Foreskin keratinocyte (primary cell): ENCODE measurements at places on chromosomes 3 and 15.
A peak's percentile ranks its signal among the peaks of the same experiment; 100 is the strongest.

DNA sequence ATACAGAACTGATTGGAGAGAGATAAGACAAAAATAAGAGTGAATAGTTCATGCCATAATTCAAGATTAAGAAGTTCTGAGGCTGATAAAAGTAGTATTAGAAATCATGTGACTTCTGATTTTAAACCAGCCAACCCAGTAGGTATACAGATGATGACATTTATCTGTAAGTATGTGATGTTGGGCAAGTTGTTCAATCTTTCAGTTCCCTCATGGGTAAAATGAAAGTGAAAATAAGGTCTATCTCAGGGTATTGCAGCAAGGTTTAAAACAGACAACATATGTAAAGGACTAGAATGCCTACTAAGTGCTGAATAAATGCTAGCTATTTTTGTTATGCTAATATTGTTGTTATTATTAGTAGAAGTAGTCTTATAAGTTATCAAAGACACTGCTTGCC lies 1055.7 kb downstream of the NAALADL2 start:
- no peak for DNase-seq

- DNase-seq: no peak
Observed at GRCh38 chr3:44359146-44359751, 20.7 kb downstream of the TCAIM start.

- DNase-seq: no peak
Observed at GRCh38 chr3:46708401-46709156, 7.4 kb downstream of the TMIE start.

- DNase-seq: peak; percentile 79
Observed at GRCh38 chr3:192899540-192899982, 18.1 kb downstream of the MB21D2 start.

GRCh38 chr15:70171256-70171886 lies 73.7 kb upstream of the TLE3 start:
- DNase-seq: no peak

DNA sequence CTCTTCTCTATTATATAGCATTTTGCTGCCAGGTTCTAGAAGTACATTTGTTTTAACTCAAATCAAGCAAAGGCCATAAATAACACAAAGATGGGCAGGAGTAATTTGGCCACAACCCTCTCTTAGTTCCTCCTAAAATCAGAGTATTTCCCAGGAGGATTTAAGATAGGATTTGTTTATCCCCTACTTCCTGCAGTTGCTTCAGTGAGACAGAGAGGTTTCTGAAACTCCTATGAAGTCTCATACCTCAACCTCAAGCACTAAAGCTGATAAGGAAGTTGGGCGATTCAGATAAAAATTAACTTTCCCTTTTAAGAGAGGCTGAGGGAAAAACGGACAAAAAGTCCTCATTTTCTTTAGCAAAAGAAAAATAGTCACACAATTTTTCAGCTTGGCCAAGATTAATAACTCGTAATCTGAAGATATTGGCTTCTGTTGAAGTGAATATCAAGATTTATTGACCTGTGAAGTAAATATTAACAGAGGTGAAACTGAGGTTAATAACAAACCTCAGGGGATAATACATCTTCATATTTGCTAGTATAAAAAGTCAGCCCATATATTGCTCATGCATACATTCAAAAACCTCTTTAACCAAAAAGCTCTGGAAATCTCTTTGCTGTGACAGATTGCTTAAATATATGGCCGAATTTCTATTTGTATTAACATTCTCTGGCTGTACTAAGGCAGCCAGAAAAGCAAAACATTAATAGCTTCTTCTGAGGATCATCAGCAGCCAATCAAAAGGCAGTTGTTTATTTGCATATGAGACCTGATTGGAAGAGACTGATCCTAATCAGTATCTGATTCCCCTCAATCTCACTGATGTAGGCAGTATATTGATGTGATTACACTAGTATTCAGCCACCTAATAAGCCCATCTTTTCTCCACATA lies 90.6 kb upstream of the GADL1 start:
- DNase-seq: no peak

GRCh38 chr15:42723068-42723467 lies 13.9 kb downstream of the CDAN1 start:
- DNase-seq: no peak

DNA sequence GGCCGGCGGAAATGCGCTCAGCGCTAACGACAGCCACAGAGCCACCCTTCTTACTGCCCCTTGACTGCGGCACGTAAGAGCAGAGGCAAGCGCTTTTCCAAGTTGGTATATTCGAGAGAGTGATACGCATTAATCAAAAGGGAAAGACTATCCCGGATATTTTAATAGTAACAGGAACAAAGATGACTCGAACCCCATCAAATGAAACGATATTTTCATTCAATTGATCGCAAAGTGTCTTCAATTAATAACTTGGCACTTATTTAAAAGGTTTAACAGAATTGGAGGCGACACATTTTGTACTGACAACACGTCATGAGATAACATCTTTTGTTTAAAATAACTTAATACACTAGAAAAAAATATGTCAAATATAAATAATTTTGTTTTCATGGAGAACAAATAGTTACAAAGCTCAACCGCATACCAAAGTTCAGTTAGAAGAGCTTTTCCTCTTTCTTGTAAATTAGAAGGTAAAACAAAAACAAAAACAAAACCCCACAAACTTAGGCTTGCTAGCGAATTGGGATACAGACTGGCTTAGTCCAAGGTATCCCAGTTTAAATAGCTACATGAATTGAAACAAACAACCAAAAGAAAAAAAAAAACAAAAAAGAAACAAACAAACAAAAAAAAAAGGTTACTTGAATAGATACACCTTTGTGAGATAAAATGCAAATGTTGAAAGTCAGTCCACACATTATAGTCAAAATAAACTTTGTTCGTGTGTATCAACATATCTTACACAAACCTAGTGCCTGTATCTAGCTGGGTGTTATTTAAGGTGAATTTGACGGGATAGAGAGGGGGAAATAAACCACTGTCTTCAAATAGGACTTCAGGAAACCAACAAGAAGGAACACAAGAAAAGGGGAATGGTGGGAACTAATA lies 10.2 kb downstream of the SHOX2 start:
- no peak for DNase-seq

DNA sequence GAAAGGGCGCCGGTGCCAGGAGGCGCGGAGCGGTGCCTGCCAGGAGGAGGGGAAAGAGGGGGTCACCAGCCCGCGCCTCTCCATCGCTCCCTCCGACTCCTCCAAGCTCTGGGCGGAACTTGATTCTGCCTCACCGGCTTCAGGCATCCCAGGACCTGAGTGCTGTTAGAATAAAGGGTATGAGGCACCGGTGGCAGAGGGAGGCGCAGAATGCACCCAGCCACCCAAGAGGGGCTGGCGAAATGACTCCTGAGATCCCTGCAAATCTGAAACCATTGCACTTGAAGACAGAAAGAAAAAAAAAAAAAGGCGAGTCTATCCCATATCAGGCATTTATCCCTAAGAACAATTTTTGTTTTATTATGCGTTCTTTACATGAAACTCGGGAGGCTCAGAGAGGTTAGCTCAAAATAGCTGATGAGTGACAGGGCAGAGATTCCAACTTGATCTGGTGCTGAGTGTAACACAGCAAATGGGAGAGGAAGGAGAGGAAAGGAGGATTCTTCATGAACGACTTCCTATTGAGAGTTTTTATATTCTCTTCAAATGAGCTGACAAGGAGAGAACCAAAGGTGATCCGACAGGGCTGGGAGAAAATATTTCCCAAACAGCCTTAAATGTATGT lies 157.0 kb upstream of the FRMD4B start:
- DNase-seq: no peak

DNA sequence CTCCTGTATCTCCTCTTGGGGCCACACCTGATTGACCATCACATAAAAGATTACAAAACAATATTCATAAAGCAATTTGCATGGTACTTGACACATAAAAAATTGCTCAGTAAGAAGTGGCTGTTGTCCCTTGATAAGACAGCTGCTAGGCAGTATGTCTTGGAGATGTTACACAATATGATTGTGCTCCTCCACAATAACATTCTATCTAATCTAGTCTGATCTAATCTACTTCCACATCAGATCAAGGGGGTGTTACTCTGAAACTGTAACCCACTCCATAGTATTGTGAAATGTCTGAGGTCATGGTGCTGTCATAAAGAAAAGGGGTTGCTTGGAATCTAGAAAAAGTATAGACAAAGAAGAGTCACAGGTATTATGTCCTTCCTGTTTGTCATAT lies 23.4 kb upstream of the AQP9 start:
- no peak for DNase-seq

GRCh38 chr15:25641762-25642161 lies 202.9 kb upstream of the UBE3A start:
- no peak for DNase-seq

DNA sequence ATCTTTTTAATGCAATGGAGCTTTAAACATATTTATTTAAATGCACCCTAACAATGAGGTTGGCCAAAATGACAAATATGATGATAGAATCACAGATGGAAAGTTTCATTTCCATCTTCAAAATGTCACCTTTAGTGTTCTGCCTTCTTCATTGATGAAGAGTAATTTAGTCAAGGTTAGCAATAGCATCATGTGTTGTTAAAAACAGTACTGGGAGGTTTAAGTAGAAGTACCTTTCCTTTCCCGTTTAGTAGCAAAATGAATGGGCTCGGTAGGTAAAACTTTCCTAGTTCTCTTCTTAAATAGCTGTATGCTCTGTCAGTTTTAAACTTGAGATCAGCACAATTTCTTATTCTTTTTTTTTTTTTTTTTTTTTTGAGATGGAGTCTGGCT lies 35.1 kb downstream of the EIF2AK4 start:
- DNase-seq: no peak

DNA sequence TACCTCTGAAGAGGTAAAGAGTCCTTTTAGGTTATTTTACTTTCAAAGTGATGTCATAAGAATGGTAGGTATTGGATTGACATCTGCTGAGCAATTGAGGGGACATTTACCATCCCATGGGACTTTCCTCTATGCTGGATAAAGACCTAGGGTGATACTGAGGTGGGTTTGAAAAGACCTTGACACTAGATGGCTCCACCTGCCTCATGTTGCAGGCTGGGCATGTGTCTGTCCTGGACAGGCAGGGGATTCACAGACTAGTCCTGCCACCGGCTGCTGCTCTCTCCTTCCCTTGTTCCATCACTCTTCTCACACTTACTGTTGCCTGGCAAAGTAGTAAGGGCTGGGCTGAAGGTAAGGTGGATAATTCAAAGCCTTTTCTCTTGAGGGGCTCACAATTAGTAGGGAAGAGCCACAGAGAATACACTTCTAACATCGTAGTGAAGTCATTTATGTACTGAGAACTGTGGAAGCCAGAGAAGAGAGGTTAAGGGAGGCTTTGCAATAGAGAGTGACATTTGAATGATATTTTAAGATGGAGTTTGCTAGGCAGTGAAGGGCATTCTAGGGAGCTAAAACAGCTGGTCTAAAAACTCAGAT lies 27.7 kb downstream of the TRAK1 start:
- DNase-seq: no peak

GRCh38 chr15:67181221-67181639 lies 73.2 kb downstream of the AAGAB start:
- DNase-seq: no peak

GRCh38 chr3:185089751-185090150 lies 63.1 kb downstream of the C3orf70 start:
- DNase-seq: no peak
